Cardiac muscle cell (in vitro differentiated cells and primary cell): ENCODE measurements at places on chromosomes 6 and 20.

DNA sequence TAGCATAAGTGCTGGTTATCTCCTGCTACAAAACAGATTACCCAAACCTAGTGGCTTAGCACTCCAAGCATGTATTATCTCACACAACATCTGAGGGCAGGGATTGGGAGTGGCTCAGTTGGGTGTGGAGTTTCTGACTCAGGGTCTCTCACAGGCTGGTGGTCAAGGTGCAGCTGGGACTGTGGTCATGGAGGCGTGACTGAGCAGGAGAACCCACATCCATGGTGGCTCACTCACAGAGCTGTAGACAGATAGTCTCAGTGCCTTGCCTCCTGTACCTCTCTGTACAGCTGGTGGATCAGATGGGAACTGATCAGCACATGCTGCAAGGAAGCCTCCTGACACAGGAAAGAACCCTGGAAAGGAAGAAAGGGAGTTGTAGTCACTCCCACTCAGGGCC is 83.1 kb upstream of the CST7 start:
- DNase-seq, result no peak

GRCh38 chr6:108751851-108752732 is 96.1 kb upstream of the ARMC2 start:
- no peak for DNase-seq

- no peak for DNase-seq
These were observed 65.9 kb downstream of the FAM184A start for GRCh38 chr6:119012521-119012920.

DNA sequence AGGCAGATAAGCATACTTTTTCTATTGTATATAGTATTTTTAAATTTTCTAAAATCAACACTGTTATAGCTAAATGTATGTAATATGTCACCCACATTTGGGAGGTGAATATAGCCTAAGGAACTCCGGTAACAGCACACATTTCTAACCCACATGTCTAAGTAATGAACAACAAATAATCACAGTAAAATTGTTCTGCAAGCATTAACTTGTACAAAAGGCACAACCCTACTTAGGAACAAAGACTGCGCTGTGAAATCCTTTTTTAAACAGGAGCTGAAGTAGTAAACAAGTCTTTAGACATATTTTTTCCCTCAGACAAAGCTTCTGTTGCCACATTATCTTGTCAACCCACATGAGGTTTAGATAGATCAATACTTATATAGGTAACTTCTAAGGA is 872.4 kb upstream of the SLC35B3 start:
- no peak for DNase-seq

GRCh38 chr6:87700397-87701343 is 1.4 kb downstream of the AKIRIN2 start:
- DNase-seq, result peak; percentile 51
